ENCODE measurements at places on chromosomes 12 and 14.

DNA sequence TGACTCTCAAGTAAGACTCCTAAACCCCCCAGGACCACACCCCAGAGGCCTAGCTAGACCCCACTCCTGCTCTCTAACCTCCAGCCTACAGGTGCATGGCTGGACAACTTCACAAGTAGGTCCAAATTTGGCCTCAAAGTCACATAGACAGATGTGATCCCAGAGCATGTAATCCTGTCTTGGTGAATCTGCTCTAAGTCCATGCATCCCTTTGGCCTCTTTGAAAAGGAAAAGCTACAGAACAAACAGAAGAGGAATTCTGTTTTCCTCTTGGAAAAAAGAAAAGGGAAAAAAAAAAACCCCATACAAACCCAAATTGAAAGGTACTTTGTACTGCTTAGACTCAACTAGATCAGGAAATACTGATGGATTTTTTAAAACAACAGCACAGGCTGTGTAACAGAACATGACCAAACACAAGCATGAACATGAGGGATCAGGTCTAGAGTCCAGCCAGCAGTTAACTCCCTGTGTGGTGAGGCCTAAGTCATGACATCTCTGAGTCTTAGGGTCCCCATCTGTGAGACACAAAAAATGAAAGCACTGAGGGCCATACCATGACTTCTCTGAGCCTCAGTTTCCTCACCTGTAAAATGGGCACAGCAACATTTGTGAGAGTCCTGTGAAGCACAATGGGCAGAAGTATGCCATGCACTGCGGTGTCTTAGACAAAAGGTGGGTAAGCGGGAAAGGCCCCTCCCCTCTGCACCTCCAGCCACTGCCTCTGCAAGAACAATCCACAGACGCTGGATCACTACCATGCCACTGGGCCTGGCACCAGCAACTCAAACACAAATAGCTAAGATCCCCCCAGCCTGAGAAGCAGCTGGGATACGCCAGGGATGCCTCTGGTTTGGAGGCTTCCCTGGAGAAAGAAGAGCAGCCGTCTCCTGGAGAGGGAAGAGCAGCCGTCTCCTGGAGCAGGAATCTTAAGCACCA, 9.9 kb downstream of the PITPNM2 start:
- no peak for DNase-seq

GRCh38 chr12:80087486-80088213, 11.7 kb upstream of the OTOGL start:
- DNase-seq: no peak

GRCh38 chr12:124346425-124347168, 51.7 kb downstream of the RFLNA start:
- DNase-seq: no peak

DNA sequence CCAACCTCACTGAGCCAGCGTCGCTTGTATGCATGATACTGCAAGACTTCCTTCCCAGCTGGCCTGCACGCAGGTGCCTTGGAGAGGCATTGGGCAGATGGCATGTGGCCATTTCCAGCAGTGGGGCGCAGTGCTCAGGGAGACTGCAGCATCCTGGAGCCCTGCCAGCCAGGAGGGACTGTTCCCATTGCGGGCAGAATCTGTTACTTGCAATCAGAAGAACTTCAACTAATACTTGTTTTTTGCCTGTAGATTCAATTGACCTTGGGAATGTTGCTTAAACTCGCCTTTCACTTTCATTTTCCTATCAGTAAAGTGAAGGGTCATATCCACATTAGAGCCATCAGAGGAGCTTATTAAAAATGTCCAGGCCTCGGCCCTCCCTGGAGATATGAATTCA, 29.8 kb downstream of the ANKRD9 start:
- DNase-seq: no peak

- peak; percentile 43 for DNase-seq
These were observed 4.0 kb downstream of the CPSF6 start for GRCh38 chr12:69243099-69244084.

DNA sequence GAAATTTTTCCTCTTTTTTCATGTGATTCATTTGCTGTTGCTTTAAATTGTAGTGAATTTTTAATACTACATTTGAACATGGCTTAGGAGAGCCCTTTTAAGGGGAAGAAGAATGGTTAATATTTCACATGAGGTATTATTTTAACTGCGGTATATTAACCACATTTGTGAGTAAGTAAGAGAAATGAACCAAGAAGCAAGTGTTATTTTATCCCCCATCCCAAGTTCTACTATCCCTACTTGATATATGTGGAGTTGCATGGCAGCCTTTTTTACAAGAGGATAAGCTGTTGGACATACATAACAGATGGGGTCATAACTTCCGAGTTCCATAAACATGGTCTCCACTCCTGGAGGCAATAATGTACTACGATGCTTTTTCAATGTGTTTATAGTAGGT, 623.3 kb downstream of the LRFN5 start:
- DNase-seq: no peak

- no peak for DNase-seq
These were observed 255.7 kb upstream of the TMPO start for GRCh38 chr12:98259693-98260092.

DNA sequence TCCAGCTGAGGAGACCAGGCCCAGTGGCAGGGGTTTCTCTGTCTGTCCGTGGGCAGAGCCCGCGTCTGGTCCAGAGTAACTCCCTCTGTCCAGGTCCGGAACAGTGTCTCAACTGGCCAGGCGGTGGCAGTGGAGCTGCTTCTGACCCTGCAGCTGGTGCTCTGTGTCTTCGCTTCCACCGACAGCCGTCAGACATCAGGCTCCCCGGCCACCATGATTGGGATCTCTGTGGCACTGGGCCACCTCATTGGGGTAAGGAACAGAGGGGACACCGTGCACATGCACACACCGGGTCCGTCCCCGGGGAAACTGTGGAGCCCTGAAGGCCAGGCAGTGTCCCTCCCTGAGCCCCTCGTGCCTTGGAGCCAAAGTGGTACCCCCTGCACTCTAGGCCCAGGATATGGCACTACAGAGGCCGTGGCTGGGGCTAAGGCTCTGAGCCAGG, 1.5 kb downstream of the AQP6 start:
- no peak for DNase-seq

- DNase-seq: peak; percentile 85
These were observed 1.5 kb downstream of the IRF2BPL start for GRCh38 chr14:77026930-77027537.

DNA sequence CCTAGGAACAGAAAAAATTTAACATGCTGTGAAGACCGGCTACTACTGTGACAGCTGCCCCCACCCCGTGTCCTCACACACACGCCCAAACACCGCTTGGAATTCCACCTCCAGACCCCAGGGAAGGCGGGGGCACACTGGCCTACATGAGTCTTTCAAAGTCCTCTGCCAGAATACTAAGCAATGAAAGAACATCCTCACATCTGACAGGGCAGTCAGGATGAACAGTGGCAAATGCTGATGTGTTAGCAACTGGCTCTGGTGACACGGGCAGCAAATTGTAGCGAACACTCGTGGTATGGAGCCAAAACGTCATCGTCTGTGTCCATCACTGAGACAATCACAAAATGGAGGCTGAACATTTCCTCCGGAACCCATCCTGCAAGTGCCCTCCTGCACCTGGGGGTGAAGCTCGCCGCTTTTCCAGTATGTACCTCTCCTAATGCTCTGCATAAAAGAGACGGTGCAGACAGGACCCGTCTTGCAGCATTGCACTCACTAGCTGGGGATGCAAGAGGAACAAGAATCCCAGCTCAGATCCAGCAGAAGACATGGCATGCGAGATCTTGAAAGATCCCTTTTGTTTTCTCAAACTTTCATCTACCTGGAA, 94.8 kb downstream of the BCL11B start:
- no peak for DNase-seq

- no peak for DNase-seq
These were observed 2.1 kb upstream of the UBC start for GRCh38 chr12:124916374-124917134.

GRCh38 chr12:113066813-113067400, 10.4 kb downstream of the DTX1 start:
- DNase-seq: no peak

- no peak for DNase-seq
These were observed 319.6 kb upstream of the RTL1 start for GRCh38 chr14:101223127-101223526.

GRCh38 chr12:131365821-131366260, 345.0 kb upstream of the SFSWAP start:
- no peak for DNase-seq

- peak; percentile 67 for DNase-seq
These were observed 1.3 kb downstream of the TRIM9 start for GRCh38 chr14:51093371-51094281.

GRCh38 chr12:81597928-81598604, 161.1 kb downstream of the PPFIA2 start:
- DNase-seq: no peak

DNA sequence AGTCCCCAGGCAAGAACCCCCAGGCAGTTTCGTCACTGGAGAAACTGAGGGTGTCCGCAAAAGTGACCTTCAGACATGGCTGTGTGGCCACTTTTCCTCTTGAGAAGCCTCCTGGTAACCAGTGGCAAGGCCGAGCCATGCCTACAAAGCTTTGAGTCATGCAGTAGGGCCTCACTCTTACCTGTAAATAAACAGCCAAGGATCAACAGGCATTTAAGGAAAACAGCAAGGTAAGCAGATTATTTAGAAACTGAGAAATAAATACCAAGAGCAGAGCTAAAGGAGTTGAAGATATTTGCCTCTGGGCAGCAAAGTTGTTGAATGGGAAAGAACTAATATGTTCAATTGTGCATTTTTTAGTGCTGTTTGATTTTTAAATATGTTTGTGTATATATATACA, 141.0 kb upstream of the BCL2L14 start:
- DNase-seq: no peak

DNA sequence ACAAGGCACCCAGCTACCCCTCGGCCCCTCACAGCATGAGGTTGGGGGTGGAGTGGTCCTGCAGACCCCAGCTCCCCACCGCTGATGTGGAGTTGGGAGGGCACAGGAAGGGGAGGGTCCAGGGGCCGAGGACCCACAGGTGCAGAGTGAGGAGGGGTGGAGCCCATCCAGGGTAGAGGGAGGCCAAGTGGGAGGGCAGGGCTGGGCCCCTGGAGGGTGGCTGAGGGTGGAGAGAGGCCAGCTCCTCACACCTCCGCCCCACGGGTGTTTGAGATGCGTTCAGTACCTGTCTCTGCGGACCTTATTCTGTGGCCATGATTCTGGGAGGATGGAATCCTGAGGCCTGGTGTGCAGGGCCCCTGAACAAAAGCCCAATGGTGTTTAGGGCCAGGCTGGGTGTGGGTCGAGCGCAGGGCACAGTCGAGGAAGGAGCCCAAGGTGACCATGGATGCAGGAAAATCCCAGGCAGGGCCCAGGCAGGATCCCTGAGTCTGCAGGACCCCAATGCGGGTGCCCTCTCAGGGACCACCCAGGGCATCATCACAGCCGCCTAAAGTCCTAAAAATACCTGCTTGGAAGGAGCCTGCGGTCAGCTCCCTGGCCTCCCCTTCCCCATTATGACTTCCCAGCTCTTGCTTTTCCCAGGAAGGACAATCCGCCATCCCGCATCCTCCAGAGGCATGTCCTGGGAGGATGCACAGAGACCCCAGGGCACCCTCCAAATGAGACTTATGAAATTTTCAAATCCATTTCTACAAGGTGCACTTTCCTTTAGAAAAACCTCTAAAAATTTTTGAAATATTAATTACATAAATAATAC, 377.1 kb upstream of the SFSWAP start:
- DNase-seq: no peak

DNA sequence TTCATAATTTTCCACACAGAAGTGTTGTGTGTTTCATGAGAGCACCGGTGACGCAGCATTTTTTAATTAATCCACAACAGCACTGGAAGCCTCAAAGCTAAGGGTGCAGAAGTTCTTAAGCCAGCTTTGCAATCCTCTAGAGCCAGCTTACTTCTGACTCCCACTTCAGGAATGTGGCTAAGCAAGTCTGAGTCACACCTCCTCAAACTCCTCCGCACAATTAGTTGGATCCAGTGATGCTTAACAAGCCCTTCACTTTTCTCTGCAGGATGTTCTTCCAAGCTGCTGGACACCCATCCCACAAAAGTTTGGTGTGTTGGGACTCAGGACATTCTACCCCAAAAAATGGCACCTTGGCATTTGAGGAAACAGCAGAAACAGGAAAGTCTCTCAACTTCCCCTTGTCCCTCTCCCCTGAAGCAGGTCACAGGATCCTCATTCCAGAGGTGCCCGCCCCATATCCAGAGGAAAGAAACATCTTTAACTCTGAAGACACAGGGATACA, 210.0 kb downstream of the PPM1H start:
- no peak for DNase-seq

- no peak for DNase-seq
These were observed 312.5 kb upstream of the PDE3A start for GRCh38 chr12:20055856-20056255.

- no peak for DNase-seq
These were observed 4.5 kb upstream of the SH2B3 start for GRCh38 chr12:111401167-111401605.

- DNase-seq: no peak
These were observed 27.4 kb upstream of the PRKD1 start for GRCh38 chr14:29955087-29955486.

DNA sequence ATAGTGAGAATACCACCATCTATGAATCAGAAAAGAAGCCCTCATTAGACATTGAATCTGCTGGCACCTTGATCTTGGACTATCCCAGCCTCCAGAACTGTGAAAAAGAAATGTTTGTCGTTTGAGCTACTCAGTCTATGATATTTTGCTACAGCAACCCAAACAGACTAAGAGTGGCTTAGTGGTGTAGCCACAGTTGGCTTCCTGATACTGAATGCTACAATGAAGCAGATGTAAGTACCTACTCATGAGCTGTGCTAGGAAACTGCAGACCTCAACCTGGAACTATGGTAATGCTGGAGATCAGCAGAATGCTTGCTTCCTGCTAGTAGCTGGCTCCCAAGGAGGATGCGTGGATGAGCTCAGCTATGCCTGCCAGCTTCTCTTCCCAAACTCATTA, 268.6 kb upstream of the CRY1 start:
- no peak for DNase-seq

- no peak for DNase-seq
These were observed 11.7 kb upstream of the CACNA2D4 start for GRCh38 chr12:1929985-1930802.

DNA sequence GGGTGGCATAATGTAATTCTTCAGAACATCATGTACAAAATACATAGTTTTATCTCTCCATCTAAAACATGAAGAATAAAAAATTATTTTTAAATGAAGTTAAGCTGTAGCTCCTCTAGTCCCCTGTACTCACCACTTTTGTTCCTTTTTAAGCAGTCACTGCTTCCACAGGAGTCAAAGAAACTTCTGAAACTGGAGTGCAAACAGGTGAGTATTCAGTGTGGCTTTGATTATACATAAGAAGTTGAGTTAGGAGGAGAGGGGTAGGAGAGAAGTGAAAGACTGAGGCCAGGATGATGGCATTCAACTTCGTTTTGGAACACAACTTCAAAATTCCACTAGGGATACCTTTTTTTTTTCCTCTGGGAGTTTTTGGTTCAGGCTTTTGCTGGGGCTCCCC, 131.4 kb upstream of the CNTN1 start:
- DNase-seq: no peak

- no peak for DNase-seq
These were observed 109.9 kb downstream of the TTC8 start for GRCh38 chr14:88934351-88934806.

- DNase-seq: no peak
These were observed 182.2 kb upstream of the MDGA2 start for GRCh38 chr14:47857646-47858045.
